ENCODE measurements at places on chromosomes 1 and 21.
A peak's percentile ranks its signal among the peaks of the same experiment; 100 is the strongest.

DNA sequence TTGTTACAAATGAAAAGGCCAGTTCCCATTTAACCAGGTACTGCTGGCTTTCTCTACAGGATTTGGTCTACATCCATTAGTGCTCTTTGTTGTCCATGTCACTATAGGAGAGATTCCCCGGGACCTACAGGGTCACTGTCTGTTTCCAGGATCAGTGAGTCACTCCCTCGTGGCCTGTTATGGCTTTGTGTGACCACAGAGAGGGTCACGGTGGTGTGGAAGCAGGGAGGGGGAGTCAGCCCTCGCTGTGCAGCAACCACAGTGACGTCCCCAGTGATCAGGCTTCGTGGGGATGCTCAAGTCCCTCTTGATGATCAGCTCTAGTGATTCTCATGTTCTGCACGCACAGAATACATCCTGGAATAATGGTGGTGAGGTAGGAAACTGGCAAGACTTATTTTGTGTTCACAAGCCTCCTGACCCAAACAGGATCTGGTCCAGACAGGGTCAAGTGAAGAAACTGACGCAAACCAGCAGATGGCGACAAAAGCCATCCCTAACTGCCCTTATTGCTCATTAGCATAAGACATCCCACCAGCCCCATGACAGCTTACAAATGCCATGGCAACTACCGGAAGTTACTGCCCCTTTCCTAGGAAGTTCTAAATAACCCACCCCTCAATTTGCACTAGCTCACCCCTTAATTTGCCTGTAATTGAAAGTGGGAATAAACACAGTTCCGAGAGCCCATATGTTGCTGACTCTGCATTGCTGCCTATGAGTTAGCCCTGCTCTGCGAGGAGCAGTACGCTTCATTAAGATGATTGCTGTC, 98.5 kb downstream of the DISC1 start:
- DNase-seq = peak; percentile 12

DNA sequence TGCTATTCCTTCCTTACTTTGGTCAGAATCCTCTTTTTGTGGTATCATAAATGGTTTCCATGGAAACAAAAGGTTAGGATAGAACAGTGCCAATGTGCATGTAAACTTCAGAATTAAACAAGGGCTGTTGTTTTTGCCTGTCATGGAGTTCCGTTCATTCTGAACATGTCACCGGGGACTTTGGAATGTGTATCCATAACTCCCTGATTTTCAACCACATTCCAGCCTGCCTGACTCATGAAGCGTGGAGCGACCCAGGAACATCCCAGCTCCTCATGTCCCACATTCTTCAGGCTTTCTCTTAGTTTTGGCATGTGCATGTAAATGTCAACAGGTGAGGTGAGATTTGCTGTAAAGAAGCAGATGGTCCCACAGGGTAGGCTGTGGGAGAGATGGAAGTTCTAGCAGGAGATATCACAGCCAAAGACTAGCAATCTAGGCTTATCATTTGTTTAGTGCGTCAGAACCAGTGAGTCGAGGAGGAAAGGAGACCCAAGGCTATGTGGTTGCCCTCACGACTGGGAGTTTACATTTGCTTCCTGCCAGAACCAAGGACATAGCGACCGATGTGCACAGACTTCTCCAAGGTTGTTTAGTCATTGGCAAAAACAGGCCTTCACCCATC, 23.0 kb upstream of the DNAJC11 start:
- DNase-seq = no peak

DNA sequence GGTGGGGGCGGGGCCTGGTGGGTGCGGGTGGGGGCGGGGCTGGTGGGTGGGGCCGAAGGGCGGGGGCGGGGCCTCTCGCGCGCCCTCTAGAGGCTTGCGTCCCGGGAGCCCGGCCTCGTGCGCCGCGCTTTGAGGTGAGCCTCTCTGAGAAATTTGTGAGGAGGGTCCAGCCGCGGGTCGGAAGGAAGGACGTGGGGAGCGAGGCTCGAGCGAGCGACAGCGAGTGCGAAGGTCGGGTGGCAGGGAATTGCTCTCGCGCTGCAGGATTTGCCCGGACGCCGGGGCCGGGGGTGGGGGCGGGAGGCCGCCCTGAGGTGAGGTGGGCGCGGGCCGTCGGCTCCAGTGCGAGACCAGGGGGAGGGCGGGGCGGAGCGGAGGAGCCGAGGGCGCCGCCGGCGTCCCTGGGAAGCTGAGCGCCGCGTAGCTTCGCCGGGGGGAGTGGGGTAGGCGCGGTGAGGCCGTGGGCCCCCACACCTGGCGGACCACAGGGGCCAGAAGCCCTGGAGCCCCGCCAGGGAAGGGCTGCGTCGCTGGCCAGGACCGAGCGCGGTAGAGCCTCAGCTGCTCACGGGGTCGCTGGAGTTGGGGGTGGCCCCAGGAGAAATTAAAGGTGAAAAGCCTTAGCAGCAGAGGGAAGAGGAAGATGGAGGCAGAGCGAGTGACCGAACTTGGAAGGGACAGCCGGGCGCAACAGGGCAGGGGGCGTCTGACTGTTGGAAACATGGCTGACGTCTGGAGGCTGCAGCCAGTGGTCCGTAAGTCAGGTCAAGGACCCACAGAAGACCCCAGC, 754 bp upstream of the LSS start:
- DNase-seq = no peak

DNA sequence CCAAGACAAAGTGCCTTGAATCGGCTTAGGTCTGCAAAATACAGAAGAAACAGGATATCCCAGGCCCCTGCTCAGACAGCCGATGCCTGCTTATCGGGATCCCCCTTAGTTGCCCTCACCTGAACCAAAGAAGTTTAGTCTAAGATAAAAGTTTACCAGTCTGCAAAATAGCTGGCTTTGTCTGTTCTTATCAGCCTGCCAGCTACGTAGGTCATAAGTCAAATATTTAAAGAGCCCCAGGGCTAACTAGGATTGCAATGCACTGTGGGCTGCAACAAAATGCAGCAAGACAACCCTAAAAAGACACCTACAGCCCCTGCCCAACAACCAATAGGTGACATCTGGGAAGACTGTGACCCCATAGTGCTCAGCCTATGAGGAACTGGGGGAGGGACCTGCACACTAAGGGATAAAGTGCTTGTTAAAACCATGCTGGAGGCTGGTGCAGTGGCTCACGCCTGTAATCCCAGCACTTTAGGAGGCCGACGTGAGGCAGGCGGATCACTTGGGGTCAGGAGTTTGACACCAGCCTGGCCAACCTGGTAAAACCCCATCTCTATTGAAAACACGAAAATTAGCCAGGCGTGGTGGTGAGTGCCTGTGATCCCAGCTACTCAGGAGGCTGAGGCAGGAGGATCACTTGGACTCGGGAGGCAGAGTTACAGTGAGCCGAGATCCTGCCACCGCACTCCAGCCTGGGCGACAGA, 27.4 kb downstream of the LRRC3 start:
- DNase-seq = no peak

DNA sequence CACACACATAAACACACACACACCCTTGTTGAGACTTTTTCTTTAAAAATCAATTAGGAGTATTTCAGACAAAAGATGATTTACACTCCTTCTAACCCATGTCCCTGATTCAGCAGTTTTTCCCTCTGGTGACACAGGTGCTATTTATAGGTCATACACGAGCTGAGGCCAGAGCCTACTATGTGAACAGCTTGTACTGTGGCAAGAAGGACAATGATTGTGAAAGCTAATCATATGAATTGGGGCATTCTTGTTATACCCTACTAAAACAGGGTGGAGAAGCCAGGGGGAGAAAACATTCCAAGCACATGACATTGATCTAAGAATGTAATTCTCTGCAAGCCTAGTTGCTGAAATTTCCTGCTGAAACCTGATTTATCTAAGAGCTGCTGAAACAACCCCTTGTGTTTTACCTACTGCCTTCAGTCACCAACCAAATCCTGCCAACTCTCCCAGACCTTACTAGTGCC, 60.3 kb downstream of the XCL1 start:
- no peak for DNase-seq

DNA sequence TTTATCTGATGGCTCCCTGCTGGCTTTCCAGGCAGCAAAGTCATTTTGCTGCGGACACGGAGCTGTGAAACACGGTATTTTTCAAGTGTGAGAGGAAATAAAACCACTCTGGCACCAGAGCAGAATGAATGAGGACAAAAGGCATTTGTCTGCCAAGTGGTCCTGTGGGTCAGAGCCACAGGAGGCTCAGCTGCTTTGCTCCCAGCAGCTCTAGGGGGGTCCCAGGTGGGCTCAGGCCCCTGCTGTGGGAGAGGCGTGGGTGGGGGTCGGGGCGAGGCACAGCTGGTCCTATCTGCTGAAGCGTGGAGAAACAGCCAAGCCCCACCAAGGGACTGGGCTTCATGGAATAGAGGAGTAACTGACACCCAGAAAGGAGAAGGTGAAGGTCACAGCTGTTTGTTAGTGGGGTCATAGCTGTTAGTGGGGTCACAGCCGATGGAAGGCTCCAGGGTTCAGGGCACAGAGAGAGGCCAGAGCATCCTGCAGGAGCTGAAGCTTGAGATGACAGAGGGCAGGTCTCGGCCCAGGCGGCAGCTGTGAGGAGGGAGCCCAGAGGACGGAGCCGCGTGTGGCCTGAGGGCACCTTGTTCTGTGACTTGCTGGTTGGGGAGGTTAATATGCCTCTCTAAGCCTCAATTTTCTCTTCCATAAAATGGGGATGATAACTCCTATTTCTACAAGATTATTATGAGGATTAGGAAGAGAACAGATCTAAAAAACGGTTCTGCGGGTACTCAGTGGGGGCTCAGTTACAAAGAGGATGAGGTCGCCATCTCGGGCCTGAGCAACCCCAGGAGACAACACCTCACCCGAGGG, 7.1 kb downstream of the KIF17 start:
- no peak for DNase-seq

DNA sequence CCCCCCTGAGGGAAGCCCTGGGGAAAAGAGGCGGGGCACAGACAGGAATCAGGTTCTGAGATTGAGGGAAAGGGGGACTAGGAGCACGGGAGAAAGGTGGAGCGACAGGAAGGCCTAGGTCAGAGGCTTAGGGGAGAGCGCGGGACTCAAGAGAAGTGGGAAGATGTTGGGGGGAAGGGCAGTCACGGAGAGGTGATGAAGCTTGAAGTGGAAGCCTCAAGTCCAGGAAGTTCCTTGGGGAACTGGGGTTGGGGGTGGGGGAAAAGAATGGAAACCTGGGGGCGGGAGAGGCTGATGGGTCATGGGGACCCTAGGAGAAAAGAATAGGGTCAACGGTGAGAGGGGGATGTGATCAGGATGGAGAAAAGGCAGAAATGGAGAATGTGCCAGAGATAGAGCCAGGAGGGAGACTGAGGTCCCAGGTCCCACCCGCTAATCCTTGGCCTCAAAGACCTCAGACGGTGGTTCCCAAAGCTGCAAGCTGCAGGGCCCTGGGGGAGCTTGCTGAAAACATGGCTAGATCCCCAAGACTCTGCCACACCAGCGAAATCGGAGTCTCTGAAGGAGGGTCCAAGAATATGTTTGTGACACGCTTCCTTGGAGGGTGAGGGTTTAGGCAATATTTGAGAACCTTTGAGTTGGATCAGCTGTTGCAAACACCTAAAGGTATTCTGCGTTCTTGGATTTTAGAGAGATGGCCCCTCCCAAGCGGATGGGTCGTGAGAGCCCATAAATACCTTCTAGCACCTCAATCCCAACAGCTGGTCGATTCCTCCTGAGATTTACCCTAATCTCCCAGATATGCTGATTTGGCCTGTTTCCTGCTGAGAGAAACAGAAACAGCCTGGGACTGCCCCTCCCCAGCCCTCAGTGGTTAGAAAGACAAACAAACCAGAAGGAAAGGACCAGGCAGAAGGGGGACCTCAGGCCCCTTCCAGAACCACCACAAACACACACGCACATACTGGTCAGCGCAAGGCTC, 3.6 kb downstream of the C1orf232 start:
- no peak for DNase-seq

- no peak for DNase-seq
Observed at GRCh38 chr1:107246775-107247345, 106.0 kb downstream of the NTNG1 start.

- DNase-seq = no peak
Observed at GRCh38 chr1:64912191-64912590, 54.2 kb downstream of the JAK1 start.

GRCh38 chr1:102751111-102751510, 357.2 kb downstream of the COL11A1 start:
- DNase-seq = no peak

DNA sequence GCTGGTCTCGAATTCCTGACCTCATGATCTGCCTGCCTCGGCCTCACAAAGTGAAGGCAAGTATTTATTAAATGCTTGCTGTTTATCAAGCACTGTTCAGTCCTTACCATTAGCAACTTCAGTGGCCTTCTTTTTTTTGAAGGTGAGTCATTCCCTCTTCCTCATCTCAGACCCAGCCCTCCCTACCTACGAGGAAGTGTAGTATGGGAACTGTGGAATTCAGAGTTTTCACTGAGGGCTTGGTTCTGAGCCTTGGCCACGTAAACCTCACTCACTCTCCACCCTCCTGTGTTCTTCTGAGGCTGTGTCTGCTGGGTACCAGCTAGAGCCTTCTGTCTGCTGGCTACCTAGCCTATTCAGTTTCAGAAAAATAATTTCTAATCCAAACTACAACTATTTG, 218.3 kb upstream of the SGIP1 start:
- DNase-seq = no peak

GRCh38 chr1:178947677-178947981, 76.8 kb upstream of the ANGPTL1 start:
- no peak for DNase-seq

GRCh38 chr1:12279728-12280464, 50.1 kb downstream of the VPS13D start:
- DNase-seq = no peak

DNA sequence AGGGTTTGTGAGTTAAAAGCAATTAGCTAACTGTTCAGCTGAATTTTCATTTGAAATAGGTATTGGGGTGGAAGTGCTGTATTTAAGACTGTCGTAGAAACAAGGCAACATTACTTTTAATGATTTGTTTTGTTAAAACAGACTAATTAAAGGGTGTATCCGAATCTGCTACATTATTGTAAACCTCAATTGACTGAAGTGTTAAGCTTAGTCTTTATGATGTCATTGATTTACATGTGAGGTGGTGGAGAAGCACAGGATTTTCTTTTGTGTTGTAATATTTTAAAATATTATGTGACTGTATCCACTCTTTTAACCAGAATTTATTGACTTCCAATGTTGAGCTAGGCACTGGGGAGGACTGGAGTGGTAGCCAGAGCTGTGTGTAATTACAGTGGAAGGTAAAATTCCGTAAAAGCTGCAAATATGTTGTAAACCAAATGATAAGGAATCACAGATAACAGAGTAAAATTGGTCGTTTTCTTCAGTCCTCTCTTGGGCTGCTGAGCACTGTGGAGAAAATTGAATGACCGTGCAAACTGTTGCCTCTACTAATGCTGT, 1.6 kb downstream of the HOOK1 start:
- DNase-seq = no peak

DNA sequence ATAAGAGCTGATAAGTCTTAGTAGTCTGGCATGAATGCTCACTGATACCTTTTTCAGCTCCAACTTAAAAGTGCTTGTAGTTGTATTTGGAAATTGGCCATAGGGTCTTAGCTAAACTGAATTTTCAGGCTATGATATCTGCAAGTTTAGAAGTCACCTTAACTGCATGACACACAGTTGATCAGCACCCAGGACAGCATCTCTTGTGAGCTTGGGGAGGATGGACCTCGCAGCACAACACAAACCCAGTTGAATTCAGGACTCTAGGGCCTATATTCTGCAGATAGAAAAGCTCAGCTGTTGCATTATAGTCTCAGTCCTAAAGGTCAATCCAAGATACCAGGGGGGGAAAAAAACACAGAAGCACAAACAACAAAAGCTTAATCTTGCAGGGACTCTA, 394.3 kb downstream of the KCNH1 start:
- no peak for DNase-seq
